ENCODE measurements at places on chromosomes 2 and 18.

DNA sequence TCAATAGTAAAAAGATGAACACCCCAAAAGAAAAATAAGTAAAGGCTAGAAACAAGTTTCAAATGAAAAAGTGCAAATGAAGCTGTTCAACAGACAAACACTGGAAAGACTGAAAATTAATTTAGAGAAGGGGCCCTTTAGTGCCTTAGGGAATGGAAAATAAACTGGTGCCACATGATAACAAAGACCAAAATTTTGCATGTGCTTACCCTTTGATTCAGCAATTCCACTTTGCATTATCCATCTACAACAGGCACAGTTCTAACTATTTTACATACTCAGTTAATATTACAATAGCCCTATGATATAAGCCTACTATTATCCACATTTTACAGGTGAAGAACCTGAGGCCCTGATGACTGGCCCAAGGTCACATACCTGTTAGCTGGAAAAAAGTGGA is 183.9 kb downstream of the NBAS start:
- DNase-seq = no peak

DNA sequence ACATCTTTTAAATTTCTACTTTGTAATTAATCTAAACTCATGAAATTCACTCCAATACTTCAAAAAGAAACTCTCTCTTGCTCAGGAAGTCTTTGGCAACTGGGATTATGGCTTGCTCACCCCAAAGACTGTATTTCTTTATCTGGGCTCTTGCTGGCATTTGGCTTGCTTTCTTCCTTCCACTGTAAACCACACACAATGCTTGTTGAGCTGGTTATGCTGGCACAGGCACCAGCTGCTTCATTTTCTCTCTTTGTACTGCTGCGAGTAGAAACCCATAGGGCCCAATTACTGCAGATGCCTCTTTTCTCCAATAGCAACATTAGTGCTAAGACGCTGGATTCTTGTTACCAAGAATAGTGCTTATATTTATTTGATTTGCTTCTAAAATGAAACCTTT is 51.4 kb downstream of the SLC38A11 start:
- DNase-seq = no peak

GRCh38 chr2:185665251-185665814 is 73.3 kb upstream of the FSIP2 start:
- DNase-seq = no peak

DNA sequence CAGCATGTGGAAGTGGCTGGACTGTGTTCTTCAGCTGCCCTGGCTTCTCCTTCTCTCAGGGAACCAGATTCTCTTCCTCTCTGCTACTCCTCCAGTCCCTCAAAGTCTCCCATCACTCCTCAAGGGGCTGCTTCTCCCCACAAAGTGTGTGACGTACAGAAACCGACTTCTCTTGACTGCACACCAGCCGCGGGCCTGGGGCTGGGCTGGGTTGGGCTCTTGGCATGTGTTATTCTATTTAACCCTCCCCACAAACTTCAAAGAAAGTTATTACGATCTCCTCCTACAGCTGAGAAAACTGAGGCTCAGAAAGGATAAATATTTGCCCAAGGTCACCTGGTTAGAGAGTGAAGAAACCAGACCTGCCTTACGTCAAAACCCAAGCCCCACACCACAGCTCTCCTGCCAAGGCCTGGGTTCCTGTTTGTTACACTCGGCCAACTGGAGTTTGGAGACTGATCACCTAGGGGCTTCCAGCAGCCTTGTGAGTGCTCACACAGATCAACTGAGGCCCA is 269.0 kb downstream of the TFCP2L1 start:
- no peak for DNase-seq

GRCh38 chr18:65817178-65817577 is 66.4 kb downstream of the CDH7 start:
- no peak for DNase-seq

- DNase-seq = no peak
Measured at GRCh38 chr2:129404000-129404685, 575.3 kb upstream of the RAB6C start.

DNA sequence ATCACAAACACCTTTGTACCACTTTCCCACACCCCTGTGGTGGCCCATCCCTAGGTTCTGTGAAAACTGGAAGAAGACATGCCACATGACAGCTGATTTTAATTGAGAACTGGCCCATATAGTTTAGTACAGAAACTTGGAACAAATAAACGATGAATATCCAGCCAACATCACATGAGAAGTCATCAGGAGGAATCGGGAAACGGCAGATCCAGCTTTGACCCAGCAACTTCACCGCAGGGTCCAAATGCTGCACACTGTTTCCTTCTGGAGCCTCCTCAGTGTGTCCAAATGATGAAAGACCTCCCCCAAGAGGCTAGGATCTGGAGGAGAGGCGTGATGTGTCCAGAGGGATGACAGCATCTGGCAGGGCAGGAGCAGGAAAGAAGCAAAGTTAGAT is 75.5 kb downstream of the COPS8 start:
- no peak for DNase-seq

DNA sequence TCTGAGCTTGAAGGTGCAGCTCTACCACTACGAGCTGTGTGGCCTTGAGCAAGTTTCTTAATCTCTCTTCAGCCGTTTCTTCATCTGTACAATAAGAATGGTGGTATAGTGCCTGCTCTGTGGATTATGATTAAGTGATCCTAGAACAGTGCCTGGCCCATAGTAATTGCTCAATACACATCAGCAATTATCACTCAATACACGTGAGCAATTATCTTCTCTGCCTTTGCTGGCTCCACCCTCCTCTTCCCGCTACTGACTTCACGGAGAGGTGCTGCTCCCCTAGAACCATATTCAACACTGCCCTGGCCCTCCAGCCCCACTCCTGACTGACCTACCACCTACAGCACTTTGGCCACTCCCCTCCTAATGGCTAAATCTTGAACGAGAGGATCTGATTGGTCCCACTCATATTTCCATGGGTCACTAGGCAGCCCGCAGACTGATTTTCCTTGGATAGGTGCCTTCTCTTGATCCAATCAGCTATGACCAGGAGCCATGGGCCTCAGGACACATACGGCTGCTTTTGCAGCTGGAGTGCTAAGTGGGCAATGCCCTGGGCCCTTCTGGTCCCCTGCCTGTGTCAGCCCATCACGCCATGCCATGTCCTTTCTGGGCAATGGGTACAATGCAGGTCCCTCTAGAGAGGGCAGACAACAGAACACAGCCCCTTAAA is 77.5 kb downstream of the STPG4 start:
- DNase-seq = no peak

- DNase-seq = no peak
Measured at GRCh38 chr2:275466-275865, 10.7 kb downstream of the ACP1 start.

GRCh38 chr2:173929441-173929840 is 35.7 kb downstream of the SP3 start:
- DNase-seq = no peak

- no peak for DNase-seq
Measured at GRCh38 chr2:203858176-203858575, 9.4 kb upstream of the CTLA4 start.

- no peak for DNase-seq
Measured at GRCh38 chr2:202408546-202409140, 32.5 kb downstream of the BMPR2 start.

- DNase-seq = no peak
Measured at GRCh38 chr18:54411781-54412180, 54.1 kb downstream of the C18orf54 start.

- DNase-seq = no peak
Measured at GRCh38 chr2:240142859-240143258, 2.4 kb upstream of the OTOS start.

- DNase-seq = no peak
Measured at GRCh38 chr2:186559848-186560247, 30.0 kb upstream of the ITGAV start.

DNA sequence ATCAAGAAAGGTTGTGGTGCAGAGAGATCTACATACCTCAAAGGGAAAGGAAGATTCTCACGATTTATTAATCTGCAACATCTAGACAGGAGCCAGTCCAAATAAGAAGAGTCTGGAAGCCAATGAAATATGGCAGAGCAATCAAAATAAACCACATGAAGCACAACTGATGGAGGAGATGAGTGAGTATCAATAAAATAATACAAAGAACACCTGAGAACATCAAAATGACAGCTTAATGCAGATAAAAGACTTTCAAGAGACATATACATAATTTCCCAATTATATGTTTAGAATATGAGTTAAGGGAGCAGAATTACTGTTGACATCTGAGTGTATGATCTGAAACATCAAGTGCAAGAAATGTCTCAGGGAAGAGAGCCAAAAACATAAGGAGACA is 12.5 kb upstream of the DOK6 start:
- no peak for DNase-seq

- DNase-seq = no peak
Measured at GRCh38 chr18:12291690-12292089, 16.4 kb upstream of the TUBB6 start.

DNA sequence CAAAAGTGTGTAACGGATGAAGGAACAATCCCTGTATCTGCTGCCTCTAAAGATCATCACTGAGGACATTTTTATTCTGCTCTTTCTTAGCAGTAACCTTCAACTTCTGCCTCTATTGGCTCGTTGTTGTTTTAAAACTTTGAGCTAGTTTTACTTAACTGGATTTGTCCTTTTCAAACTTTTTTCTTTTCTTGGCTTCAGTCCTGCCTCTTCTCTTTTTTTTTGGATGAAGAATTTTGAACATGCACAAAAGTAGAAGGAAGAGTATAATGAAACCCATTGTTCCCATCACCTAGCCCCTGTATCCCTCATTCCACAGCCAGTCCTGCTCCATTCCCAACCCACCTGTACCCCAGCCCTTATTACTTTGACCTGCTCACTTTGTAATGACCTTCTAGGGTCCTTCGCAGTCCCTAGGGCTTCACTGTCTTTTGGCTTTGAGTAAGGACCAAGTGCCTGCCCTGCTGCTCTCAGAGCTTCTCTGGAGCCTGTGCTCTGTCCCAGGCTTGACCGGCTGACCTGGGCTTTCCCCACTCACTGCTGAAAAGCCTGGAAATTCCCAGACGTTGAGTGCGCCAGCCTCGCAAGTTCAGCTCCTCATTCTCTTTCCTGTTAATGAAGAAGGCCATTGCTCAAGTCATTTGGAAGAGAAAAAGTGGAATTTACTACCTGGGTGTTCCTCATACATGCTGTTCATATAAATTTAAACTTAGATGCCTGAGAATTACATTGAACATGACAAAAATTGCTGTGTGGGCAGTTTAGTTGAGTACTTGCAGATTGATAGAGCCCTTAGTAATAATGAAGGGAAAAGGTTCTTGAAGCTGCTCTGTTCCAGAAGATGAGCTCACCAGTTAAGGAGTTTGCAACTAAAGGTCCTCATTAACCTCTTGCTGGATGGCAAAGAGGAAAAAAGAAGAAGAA is 149.3 kb upstream of the ALPP start:
- DNase-seq = no peak

DNA sequence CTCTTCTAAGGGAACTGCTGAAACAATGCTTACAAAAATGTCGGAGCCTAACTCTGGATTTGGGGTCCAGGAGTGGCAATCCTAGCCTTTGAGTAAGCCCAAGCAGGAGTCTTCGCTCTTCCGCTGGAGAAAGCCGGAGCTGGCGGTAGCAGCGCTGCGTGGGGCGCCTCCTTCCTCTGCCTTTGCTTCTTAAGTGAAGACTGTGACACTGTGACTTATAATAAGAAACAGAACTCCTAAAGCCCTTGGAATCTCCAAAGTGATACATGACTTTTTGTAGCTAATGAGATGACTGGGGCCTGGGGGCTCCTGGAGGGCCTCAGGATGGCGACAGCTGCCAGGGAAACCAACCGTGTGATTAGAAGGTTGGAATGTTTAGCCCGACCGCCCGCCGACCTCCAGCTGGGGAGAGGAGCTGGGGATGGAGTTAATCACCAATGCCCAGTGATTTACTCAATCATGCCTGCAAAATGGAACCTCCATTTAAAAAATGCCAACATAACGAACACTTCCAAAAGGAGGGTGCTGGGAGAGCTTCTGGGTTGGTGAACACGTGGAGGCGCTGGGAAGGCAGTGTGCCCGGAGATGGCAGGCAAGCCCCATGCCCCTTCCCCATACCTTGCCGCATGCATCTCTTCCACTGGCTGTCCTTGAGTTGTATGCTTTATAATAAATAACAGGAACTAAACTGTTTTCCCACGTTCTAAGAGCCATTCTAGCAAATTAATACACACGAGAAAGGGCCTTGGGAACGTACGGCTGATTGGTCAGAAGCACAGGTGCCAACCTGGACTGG is 29.0 kb upstream of the MAL start:
- no peak for DNase-seq

GRCh38 chr2:69956475-69956979 is 4.9 kb downstream of the ASPRV1 start:
- no peak for DNase-seq

DNA sequence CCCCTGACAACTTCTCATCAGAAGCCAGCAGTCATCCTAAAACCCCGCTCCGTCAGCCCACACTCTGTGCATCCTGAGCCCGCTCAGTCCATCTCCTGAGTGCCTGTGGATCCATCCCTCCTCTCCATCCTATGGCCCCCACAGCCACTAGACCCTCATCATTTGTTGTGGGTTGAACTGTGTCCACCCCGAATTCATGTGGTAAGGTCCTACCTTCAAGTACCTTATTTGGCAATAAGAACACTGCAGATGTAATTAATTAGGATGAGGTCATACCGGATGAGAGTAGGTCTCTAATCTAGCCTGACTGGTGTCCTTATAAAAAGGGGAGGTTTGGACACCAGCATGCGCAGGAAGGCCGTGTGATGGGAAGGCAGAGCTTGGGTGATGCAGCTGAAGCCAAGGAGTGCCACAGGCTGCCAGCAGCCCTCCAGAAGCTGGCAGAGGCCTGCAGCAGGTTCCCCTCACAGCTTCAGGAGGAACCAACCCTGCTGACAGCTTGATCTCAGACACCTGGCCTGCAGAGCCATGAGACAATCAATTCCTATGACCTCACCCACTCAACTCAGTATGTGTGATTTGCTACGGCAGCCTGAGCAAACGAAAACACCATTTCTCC is 192.4 kb downstream of the ZBTB7C start:
- no peak for DNase-seq

DNA sequence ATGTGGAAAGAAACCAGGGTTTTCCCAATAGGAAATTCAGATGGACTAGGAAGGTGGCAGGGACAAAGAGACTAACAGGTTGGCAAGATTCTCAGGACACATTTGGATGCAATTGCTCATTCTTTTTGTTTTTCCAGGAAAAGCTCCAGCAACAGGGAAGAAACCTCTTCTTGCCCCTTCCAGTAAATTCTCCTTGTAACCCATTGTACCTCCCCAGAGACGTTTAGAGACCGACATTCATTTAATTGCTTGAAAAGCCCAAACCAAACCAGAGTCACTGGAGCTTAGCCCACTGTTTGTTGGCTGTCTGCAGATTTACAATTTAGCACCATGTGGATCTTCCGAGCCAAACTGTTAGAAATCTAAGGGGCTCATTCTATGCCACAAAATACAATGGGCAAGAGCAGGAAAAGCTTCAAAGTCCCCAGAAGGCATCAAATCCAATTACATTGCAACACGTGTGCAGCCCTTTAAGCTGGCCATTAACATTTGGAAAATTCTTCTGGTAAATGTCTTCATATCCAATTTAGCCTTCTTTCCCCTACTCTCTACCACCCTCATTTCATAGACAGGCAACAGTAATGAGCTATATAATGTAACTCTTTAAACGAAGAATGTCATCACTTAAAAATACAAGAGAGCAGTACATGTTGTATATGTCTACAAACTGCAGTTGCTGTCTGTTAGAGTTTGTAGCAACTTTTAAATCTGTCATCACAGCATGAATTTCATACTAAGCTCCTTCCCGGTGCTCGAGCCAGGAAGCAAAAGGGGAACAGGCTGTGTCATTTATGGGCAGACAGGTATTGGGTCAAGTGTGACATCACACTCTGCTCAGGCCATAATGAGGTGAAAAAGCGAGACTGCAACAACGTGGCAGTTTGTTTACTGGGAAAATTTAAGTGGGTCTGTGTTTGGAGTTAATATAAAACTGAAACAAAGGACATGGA is 235.6 kb upstream of the HNRNPA3 start:
- DNase-seq = peak; percentile 23

GRCh38 chr2:204339212-204339715 is 206.0 kb upstream of the PARD3B start:
- no peak for DNase-seq
